ENCODE measurements at places on chromosomes 13 and 19.

DNA sequence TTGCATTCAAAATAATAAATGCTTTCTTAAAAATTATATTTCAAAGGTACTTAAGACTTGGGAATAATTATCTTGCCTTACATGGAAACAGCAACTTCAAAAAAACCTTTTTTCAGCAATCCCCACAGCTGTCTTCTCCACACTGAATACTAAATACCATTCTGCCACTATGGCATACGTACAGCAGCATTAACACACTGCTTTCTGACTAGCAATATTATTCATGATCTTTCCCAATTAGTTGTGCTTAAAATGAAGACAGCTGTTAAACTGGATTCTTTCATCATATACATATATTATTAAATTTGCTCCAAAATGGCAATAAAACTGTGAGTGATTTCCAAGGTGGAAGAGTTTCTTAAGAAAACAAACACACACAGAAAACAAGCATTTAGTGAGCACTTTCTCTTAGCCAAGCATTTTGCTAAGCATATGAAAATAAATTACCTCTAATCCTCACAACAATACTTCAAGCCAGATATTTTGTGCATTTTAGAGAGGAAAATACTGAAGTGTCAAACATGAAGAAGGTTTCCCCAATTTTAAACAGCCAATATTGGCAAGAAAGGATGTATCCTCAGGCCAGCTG lies 609.5 kb downstream of the SLITRK1 start:
- no peak for DNase-seq

- no peak for DNase-seq
Measured at GRCh38 chr13:100658363-100658762, 16.2 kb downstream of the TMTC4 start.

GRCh38 chr19:11111771-11112144 lies 22.5 kb downstream of the LDLR start:
- DNase-seq = no peak

GRCh38 chr19:57025491-57025890 lies 94.3 kb upstream of the USP29 start:
- no peak for DNase-seq

DNA sequence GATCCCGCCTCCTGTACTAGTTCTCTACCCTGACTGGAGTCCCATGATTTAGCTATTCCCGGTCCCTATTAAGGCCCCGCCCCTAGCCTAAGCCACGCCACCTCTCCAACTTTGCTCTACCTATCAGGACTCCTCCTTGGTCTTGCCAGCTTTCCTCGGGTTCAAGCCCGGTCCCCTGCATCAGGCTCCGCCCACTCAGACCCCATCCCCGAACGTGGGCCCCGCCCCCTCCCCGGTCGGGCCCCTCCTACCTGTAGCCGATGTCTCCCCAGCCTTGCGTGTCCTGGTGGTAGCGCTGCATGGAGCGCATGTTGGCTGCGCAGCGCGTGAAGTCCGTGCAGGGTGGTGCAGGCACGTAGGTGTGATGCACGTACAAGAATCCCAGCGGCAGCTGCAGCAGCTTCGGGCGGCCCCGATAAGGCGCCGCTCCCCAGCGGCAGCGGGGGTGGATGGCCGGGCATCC lies 7.3 kb upstream of the RASAL3 start:
- DNase-seq = no peak

GRCh38 chr19:4154571-4155312 lies 1.3 kb downstream of the CREB3L3 start:
- no peak for DNase-seq

DNA sequence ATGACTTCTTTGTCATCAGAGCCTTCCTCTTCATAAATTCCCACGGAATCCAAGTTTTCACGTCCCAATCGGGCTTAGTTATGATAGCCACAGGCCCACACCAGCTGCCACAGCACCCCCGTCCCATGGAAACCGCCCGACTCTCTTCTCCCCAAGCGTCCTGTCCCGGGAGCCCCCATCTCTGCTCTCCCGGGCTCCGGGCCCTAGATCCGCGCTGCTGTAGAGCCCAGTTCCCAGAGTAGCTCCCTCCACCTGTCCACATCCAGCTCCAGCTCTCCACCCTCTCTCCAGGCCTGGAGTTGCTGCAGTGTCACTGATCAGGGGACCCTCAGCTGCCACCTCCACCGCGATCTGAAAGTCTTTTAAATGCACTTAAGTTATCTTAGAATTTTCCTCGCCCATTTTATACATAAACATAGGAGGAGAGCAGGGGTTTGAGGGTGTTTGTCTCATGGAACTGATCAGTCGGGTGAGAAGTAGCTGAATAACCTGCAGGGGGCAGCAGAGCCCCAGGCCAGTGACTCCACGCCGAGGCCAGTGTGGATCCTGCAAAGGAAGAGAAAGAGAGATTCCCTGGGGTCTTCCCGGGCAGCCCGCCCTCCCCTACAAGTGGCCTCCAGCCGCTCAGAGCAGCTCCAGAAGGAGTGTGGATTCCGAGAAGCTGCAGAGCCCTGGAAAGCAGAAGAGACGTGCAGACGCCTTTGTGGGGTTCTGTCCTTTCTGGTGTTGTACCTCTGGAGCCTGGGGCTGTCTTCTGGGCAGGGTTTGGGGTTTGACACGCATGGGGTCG lies 1.1 kb upstream of the ZNF763 start:
- DNase-seq = peak; percentile 70

DNA sequence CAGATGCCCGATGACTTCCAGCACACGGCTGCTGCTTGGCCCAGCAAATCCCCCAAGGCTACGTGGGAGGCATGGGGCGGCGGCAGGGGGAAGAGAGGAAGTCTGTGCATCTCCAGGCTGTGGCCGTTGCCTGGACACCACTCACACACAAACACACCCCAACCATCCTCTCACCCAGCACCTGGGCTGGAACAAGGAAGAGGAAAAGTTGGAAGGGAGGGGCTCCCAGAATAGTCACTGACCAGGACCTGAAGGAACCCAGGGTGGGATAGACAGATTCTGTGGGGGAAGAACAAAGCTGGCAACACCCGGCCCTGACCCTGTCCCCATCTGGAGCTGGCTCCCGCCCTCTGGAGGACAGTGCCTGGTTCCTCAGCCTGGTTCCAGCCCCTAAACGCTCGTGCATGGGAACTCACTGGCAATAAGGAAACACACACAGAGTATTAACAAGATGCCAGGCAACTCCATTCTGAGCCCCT lies 11.2 kb downstream of the PPP6R1 start:
- no peak for DNase-seq

- no peak for DNase-seq
Measured at GRCh38 chr19:45023048-45023447, 15.8 kb upstream of the CLASRP start.

DNA sequence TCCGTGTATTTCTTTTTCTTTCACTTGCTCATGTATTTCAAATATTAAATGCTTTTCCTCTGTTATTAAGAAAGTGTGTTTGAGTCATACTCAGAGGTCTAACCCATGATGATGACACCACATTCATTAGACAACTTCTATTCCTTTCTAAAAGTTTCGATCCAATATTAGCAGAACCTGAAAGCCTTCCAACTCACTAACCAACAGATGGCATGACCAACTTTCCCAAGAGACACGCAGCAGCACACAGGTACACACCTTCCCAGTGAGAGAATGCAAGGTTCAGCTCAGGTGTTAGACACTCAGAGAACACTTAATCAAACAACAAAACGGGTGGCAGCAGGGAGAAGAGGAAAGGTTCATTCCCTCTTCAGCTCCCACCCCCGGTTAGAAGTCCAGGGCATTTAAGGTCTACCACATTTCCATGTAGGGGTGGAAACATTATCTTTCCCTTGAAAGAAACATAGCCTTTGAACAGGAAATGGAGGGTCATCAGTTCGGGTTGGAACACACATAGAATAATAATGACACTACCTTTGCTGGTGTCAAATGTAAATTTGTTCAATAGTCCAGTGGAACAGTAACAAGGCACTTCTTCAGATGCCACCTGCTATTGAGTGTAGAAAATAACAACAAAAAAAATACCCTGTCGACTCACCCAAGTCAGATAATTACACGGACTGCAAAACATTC lies 404.2 kb downstream of the COG6 start:
- no peak for DNase-seq

DNA sequence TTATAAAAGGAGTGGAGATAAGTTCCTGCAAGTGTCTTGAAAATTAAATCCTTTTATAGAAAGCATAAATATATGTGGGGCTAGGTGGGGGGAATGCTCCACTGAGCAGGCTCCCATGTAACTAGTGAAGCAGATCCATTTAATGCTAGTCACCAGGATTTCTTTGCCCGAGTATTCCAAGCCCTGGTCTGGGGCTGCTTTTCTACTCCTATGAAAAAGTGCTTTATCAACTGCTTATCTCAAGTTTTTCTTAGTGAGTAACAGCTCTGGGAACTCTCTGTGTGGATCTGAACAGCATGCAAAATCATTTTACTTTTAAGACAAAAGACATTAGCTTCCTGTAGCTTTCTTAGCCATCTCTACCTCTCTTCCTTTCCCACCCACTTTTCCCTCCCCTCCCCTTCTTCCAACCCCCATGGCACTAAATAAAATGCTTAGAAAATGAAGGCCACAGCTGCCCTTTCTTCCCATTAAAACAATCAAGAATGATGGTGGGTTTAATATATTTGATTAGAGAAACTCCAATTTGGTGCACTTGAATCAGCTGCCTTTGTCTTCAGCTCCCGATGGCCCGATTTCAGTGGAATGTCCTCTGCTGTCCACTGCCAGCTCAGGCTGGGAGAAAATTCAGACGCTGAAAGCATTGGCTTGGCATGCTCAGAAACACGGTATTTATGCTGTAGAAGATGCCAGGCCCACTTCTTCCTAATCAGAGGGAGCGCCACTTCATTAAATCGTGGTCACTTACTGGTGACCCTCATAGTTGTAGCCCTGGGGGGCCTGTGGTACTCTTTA lies 475.1 kb downstream of the FOXO1 start:
- DNase-seq = no peak

DNA sequence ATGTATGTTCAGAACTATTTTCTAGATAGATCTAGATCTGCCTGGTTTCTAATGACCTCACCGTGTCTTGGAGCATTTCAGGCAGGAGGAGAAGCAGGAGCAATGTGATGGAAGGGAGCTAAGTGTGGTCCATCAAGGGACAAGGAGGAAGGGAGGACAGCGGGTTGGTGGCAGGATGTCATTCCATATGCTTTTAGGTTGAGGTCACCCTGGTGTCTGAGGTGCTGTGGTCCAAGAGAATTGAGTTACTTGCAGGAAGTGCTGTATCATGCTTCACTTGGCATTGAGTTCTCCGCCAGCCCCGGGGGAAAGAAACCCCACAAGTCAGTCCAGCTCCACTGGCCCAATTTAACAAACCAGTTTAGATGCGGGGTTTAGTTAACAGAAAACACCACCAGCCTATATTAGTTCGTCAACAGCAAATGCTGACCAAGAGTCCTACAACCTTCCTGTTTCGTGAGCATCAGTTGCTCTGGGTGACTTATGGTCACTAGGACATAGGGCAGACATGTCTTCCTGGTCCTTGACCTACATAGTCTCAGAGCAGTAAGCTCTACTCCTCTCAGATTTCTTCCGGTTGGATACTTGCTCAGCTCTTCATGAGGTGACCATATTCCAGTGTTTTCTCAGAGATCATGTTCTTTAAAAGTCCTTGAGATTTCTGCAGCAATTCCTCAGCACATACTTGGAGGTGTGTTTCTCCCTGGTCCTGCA lies 79.4 kb downstream of the MBNL2 start:
- no peak for DNase-seq

GRCh38 chr19:36140304-36141038 lies 605 bp downstream of the CAPNS1 start:
- peak; percentile 36 for DNase-seq

DNA sequence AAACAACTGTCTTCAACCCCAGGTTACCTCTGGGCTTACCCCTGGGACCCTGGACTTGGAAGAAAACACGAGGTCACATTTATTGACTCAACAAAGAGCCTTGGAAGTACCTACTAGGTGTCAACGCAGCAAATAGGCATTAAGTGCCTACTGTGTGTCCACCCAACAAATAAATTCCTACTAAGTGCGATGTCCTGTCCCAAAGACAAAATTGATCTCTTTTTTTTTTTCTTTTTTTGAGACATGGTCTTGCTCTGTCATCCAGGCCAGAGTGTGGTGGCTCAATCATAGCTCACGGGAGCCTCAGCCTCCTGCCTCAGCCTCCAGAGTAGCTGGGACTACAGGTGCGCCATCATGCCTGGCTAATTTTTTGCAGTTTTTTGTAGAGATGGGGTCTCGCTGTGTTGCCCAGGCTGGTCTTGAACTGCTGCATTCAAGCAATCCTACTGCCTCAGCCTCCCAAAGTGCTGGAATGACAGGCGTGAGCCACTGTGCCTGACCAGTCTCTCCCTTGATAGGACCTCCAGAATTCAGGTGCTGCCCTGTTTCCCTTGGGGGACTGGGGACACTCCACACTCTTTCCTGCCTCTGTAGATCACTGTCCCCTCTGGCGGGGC lies 589 bp upstream of the S1PR2 start:
- DNase-seq = no peak

GRCh38 chr13:107881362-107881761 lies 334.0 kb downstream of the LIG4 start:
- no peak for DNase-seq

DNA sequence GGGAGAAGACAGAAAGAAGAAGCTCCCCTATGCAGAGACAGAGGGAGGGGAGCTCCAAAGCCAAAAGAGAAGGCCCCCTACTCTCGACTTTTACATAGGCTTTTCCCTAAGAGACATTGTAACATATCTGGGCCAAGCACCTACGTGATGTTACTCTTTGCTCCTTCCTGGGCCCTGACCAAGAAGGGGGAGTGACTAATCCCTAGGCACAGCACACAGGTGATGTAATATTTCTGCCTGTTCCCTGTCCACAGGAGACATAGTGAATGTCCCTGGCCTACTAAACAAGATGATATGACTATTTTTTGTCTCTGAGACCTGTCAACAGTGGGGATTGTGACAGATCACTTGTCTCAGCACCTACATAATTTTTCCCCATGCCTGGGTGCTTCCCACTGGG lies 15.9 kb upstream of the ZNF254 start:
- no peak for DNase-seq

DNA sequence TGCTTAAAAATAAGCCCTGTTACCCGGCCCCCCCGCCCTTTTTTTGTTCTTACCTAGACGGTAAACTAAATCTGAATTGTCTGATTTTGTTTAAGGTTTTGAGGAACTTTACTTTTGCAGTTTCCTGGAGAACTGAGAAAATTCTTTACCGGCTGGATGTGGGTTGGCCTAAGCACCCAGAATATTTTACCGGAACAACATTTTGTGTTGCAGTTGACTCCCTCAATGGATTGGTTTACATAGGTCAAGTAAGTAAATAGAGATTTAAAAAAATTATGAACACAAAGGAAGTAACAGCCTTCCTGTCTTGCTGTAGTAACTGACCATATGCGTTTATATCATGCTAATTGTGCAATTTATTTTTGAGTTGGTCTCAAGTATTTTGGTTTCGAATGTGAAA lies 785 bp downstream of the NHLRC3 start:
- no peak for DNase-seq

DNA sequence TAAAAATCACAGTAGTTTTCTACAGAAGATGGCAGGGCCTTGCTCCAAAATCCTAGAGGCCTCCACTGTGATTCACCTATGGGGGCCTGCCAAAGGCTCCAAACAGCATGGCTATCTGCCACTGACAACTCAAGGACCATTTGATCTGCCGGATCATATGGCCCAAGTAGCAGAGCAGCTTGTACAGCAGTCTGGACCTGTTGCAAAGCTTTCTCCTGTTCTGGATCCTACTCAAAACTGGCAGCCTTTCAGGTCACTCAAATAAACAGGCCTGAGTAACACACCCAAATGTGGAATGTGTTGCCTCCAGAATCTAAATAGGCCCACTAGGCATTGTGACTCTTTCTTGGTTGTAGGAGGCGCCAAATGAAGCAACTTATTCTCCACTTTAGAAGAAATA lies 1049.3 kb downstream of the PCDH9 start:
- no peak for DNase-seq

Measured in stimulated activated naive CD4-positive, alpha-beta T cell treated with Interleukin-2 at 50 U/mL for 16 hours (primary cell).